ENCODE measurements at places on chromosomes 11 and 22.
A peak's percentile ranks its signal among the peaks of the same experiment; 100 is the strongest.

DNA sequence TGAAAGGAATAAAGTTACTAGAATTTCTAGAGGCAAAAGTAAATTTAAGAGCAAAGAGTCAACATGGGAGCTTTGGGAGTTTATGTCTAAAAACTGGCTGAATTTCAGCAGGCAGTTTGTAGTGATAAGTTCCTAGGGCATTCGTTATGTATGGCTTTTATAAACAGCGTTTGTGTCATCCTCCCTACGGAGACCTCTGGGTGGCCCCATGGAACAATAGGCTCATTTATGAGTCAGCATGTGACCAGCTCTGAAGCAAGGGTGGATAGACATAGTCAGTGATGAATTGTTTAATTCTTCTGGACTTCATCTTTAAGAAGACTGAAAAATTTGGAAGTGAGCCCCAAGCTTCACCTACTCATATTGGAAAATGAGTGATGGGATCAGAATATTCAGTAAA is 37.1 kb downstream of the SVIP start:
- DNase-seq = no peak

- no peak for DNase-seq
Observed at GRCh38 chr22:49240016-49240380, 587.7 kb downstream of the BRD1 start.

DNA sequence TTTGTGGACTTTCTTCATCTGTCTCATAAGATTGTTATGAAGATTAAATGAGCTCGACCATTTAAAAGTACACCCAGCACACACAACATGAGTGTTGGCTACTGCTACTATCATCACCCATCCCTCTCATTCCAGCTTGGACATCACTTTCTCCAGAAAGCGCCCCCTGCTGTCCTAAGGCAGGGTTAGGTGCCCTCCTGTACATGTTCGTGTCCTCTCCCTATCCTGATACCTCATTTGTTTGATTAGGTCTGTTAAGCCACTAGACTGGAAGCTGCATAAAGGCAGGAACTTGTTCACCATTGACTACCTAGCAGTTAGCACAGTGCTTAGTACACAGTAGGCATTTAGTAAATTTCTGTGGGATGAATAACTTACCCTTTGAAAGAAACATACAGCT is 85.5 kb downstream of the ENTHD1 start:
- DNase-seq = peak; percentile 25

DNA sequence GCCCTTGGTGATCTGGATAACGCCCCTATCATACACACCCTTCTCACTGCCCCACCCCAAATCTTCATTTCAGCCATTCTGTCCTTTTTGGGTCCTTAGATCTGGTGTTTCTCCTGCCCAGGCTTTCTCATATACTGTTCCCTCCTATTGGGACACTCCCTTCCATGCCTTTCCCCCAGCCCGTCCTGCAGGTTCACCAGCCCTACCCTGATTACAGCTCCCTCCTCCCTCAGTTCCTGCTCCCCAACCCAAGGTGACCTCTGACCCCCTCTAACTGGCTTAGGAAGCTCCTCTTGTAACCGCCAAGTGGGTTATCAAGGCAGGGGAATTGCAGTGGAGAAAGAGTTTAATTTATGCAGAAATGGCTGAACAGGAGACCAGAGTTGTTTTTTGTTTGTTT is 13.0 kb downstream of the MTFP1 start:
- DNase-seq = no peak

- no peak for DNase-seq
Observed at GRCh38 chr22:30357236-30357570, 396 bp downstream of the CCDC157 start.

DNA sequence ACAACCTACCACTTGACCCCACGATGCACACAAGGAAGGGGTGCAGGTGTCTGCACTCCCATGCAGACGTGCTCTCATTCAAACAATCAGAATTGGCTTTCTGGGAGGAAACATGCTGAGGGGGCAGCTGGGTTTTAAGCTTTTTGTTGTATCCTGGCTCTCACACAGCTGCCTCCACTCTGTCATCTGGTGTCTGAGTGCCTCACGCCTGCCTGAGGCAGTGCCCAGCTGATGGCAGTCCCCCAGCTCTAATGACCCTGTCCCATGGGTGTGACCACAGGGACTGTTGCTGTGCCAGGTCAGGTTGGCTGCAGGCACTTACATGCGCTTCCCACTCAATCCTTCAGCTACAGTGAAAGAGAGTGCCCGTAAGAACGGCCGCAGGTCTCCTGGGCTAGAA is 53.7 kb downstream of the ARFGAP3 start:
- DNase-seq = no peak

- no peak for DNase-seq
Observed at GRCh38 chr11:15275141-15275540, 160.4 kb downstream of the INSC start.

Data from activated naive CD8-positive, alpha-beta T cell treated with anti-CD3 and anti-CD28 coated beads for 36 hours (primary cell).